ENCODE measurements at places on chromosomes 16 and 17.

- no peak for DNase-seq
These were observed 12.2 kb downstream of the MPHOSPH6 start for GRCh38 chr16:82157836-82158235.

DNA sequence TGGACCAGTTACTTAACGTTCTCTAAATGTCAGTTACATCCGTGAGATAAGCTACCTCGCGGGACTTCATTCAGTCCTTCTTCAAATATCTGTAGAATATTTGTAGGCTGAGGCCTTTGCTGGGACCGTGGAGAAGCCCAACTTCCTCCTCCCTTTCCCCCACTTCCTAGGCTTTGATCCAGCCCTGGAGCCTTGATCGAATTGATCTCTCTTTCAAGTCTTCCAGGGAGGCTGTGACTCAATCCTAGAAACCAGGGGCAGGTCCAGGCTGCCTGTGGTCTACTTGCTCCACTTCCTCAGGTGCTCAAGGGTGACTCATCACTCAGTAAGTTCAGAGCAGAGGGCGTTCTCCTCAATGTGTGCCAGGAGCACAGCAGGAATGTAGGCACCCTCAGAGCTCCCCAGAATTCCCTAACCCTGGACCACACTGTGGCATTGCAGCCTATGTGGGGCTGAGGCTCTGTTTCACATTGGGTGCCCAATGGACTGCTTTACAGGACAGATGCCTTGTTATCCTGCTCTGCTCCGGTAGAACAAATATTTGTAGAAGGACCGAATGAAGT, 11.2 kb upstream of the CEP20 start:
- DNase-seq: no peak

GRCh38 chr16:86651013-86651627, 72.8 kb downstream of the FOXL1 start:
- DNase-seq: no peak

- no peak for DNase-seq
These were observed 7.3 kb downstream of the FLCN start for GRCh38 chr17:17229416-17230384.

DNA sequence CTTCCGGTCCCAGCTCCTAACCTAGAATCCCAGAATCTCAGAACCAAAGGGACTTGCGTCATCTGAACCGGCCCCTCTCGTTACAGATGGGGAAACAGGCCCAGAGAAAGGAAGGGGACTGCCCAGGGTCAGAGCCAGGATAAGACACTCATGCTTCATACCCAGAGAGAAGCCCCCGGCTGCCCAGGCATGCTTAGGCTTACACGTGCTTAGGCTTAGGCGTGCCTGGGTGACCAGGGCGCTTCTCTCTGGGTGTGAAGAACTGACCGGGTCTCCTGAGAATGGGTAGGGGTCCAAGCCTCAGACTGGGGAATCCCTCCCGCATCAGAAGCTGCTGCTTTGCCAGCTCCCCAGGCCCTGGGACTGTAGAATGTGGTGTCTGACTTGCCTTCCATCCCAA, 29.9 kb upstream of the DNAI2 start:
- no peak for DNase-seq

DNA sequence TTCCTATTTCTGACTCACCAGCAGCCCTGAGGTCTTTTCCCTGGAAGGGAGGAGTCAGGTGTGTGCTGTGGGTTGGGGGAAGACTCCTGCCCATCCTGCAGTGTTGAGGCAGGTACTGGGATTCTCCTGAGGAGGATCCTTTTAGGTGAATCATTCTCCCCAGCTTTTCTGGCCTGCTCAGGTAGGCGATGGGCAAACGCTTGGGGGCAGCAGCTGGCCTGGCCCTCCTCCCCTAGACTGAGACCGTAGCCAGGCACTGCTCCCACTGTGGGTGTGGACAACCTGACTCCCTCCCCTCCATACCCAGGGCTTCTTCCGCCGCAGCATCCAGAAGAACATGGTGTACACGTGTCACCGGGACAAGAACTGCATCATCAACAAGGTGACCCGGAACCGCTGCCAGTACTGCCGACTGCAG, 15.1 kb downstream of the GJD3 start:
- DNase-seq: no peak

- DNase-seq: no peak
These were observed 2.7 kb upstream of the ALDH3A1 start for GRCh38 chr17:19750835-19751234.

DNA sequence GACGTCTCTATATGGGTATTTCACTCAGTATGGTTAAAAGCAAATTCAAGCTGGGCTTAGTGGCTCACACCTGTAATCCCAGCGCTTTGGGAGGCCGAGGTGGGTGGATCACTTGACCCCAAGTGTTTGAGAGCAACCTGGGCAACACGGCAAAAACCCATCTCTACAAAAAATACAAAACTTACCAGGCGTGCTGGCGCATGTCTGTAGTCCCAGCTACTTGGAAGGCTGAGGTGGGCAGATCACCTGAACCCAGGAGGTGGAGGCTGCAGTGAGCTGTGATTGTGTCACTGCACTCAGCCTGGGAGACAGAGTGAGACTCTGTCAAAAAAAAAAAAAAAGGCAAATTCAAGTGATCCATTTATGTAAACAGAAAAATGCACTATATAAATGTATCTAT, 1.3 kb upstream of the TNFRSF17 start:
- no peak for DNase-seq

- DNase-seq: peak; percentile 35
These were observed 20.3 kb downstream of the G6PC1 start for GRCh38 chr17:42920922-42921321.

DNA sequence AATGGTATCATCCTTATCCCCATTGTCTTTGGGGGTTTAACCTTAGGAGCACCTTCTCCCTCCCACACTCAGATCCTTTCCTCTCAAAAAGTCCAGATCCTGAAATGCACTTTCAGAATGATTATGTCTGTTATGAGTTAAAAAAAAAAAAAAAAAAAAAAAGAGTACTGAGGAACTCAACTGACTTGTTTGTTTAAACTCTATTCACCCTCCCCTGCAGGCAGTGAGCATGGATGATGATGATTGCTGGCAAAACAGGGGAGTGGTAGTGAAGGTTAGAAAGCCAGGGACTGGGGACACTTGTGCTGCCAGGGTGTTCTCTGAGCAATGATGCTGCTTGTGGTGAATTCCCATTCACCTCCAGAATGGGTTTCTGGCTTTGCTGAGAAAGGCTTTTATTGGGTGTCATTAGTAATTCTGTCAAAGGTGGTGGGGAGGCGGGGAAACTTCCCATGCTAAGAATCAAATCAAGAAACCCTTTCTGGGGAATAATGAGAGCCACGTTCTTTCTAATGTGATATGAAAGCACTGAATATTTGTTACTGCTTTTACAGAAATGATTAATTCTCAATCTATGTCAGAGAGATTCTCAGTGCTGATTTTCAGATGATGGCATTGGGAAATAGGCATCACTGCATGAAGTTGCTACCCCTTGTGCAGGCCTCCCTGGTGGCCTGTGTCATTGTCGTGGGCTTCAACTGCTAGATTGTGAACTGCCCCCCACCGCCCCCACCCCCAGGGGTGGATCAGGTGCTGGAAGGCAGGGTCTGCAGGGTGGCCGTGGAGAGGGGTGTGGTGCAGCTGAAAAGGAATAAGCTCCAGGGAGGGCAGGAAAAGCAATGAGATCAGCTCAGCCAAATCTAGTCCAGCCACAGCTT, 14.1 kb downstream of the CCL4 start:
- no peak for DNase-seq

All from NCI-H2081 treated with DMSO at 0.1 percent for 48 hours (cell line).